ENCODE measurements at places on chromosomes 16 and 17.

- DNase-seq, result no peak
These were observed 38.0 kb downstream of the ABCA6 start for GRCh38 chr17:69103557-69104233.

DNA sequence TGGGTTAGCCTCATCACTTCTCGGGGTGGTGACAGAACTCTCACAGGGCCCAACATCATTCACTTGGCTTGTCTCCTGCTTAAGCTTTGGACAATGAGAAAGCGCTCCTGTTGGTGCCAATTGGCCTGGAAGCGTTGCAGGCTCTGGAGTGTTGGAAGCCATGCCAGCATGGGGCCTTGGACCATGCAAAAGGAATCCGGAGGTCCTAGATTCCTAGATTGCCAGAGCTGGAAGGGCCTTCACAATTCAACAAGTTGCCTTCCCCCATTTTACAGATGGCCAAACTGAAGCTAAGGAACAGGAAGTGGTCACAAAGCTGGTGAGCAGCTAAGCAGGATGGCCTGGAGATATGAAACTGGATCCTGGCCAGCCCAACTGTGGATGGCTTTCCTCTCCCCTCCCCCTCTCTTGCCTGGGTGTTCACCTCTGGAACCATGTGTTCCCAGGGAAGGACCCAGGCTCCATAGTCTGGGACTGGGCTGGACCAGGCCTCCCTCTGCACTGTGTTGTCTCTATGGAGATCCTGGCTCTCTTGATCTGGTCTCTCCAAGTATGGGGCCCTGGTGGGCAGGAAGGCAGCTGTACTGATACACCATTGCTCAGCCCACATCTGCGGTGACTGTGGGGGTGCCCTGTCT, 6.0 kb upstream of the IGFBP4 start:
- no peak for DNase-seq

DNA sequence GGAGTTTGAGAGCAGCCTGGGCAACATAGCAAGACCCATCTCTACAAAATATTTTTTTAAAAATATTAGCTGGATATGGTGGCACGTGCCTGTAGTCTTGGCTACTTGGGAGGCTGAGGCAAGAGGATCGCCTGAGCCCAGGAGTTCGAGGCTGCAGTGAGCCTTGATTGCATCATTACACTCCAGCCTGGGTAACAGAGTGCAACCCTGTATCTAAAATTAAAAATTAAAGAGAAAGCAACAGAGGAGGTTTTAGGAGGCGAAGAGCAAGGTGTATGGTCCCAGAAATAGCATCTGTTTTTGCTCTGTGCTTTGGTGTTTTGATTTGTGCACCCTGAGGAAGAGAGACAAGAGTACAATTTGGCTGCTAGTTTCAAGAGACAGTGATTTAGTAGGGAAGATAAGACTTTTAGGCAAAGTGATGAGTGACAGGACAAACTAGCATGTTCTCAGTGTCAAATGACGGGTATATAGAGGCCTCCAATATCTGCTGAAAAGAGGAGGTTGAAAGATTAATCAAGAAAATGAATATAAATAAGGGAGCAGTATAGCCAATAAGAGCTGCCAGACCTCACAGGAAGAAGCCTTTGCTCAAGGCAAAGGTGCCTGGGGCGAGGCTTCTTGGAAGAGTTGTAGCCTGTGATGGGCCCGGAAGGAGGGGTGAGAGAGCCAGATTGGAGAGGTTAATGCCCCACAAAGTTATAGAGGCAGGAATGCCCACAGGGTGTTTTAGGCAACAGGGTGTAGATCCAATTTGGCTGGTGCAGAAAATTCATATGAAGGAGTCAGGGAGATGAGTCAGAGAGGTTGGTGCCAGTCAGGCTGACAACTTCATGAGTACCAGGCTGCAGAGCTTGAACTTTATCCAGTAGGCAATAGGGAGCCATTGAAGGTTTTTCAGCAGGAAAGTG, 11.4 kb downstream of the HLF start:
- no peak for DNase-seq

- DNase-seq, result no peak
These were observed 16.3 kb downstream of the ENPP7 start for GRCh38 chr17:79746889-79747507.

GRCh38 chr16:12439399-12440227, 364.1 kb downstream of the CPPED1 start:
- DNase-seq, result no peak

DNA sequence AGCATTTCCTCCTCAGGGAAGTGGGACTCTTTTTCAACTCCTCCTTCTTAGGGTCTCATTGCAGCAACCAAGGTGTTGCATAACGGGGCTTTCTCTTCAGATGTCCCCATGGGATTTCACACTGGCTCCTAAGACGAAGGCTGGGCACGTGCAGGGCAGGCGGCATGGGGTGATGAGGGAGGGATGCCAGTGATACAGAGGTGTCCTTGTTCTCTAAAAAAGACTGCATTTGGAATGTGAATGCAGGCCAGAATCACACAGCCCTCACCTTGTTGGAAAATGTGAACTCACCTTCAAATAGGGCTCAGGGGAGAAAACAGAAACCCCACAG, 105.6 kb downstream of the XYLT1 start:
- no peak for DNase-seq

GRCh38 chr17:39929646-39930407, 2.3 kb downstream of the LRRC3C start:
- no peak for DNase-seq

DNA sequence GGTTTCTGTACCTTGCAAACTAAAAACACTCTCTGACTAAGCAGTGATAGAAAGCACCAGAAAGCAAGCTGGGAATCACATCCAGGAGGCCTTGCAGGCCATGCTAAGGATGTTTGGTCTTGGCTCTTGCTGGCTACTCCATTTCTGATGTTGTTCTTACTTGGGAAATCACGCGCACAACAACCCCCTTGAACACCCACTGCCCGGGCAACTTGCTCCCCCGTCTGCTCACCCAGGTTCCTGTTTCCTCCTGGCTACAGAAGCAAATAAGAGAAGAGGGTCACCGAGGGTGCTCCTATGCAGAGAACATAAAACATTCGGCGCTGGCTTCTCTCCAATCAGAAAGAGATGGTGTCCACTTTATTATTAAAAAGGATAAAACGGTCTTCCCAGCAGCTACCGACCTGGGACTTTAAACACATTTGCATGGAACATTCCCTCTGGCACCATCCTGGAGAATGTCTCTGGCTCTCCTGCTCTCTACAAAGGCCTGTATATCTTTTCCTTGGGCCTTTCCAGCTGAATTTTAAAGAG, 271.2 kb upstream of the RPL38 start:
- no peak for DNase-seq

- DNase-seq, result no peak
These were observed 12.4 kb downstream of the TMEM94 start for GRCh38 chr17:75468779-75469373.

DNA sequence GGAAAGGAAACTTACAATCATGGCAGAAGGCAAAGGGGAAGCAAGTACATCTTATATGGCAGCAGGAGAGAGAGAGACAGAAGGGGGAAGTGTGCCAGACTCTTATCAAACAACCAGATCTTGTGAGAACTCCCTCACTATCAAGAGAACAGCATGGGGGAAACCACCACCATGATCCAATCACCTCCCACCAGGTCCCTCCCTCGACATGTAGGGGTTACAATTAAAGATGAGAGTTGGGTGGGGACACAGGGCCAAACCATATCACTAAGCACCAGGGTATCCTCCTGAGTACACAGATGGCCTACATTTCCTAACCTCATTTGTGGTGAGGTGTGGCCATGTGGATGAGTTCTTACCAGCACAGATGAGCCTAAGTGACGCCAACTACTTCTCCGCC, 348.6 kb upstream of the ZFHX3 start:
- DNase-seq, result no peak

DNA sequence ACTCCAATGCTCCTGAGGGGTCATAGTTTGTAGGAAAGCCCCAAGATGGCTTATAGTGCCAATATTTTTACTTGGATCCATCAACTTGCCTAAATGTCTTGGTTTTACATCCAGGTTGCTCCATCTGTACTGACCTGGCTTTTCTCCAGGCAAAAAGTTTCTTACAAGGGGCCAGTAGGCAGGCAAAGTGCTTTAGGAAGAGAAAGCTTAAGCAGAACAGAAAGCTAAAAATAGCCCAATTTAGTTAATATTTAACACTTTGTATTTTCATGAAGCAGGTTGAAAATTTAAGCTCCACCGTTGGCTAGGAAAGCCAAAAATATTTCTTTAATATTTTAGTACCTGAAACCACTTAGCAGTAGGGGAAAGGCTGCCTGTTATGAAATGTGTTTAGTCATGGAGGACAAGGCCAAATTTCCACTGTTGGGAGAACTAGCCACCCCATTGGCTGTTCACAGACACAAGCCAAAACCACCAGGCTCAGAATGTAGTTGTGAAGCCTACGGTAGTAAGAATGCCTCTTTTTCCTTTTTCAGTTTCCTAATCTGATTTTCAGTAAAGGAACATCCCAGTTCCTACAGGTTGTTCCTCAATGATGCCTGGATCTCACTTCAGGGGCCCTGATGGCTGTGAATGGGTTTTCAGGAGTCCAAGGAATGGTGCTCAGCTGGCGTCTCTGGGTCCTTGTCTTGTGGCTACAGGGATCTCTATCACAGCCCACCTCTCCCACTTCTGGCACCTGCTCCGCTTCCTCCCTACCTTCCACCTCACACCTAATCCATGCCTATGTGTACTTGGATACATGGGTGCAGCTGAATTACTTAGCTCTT, 324.8 kb downstream of the PMP22 start:
- DNase-seq, result no peak

- DNase-seq, result no peak
These were observed 188.8 kb upstream of the FOXF1 start for GRCh38 chr16:86321491-86321890.

GRCh38 chr16:57071831-57072582, 20.4 kb upstream of the CPNE2 start:
- DNase-seq, result no peak

DNA sequence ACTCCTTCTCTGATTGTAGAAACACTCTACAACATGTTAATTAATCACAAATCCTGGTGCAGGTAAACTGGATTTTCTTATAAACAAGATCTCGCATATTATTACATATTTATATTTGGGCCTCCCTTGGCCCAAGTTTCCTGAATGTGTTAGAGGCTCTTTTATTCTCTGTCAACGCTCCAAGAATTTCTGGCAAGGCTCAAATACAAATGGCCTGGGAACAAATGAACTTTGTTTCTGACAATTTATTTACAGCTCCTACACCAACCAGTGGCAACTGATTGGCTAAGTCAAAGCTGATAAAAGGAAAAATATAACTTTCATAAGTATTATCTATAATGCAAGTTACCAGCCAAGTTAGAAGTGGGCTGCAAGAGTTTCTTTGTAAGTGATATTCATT, 64.9 kb upstream of the CORO6 start:
- DNase-seq, result no peak

DNA sequence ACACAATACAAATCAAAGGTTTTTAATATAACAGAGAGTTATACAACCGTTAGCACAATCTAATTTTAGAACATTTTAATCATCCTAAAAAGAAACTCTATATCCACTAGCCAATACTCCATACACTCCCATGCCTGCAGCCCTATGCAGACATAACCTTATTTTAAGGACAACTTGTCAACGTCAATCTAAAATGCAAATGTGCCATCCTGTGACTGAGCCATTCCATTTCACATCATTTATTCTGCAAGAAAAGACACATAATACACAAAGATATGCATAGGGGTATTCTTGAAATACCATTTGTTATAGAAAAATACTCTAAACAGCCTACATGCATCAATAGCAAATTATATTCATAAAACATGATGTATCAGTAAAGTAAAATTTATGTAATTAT, 106.7 kb downstream of the CEP112 start:
- no peak for DNase-seq

DNA sequence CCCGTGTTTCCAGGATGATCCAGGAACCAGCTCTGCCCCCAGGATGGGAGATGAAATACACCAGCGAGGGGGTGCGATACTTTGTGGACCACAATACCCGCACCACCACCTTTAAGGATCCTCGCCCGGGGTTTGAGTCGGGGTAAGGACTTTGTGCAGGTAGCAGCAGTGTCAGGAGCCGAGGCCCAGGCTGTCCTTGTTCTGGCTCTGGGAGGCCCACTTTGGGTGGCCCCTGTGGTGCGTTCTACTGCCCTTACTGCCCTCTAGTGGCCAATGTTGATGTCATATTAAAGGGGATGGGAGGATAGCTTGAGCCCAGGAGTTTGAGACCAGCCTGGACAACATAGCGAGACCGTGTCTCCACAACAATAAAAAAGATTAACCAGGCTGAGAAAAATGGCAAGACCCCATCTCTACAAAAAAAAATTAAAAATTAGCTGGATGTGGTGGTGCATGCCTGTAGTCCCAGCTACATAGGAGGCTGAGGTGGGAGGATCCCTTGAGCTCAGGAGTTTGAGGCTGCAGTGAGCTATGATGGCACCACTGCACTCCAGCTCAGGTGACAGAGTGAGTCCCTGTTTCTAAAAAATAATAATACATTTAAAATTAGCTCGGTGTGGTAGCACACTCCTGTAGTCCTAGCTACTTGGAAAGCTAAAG, 20.9 kb upstream of the CLEC18A start:
- DNase-seq, result no peak

GRCh38 chr17:28738680-28739384, 5.0 kb upstream of the TRAF4 start:
- DNase-seq, result no peak

DNA sequence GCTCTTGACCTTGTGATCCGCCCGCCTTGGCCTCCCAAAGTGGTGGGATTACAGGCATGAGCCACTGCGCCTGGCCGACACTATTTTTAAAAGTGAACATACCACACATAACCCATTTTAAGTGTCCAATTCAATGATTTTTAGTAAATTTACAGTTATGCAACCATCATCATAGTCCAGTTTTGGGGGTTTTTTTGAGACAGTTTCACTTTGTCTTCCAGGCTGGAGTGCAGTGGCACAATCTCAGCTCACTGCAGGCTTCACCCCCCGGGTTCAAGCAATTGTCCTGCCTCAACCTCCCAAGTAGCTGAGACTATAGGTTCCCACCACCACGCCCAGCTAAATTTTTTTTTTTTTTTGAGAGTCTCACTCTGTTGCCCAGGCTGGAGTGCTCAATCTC, 3.1 kb upstream of the EPOP start:
- DNase-seq, result no peak

DNA sequence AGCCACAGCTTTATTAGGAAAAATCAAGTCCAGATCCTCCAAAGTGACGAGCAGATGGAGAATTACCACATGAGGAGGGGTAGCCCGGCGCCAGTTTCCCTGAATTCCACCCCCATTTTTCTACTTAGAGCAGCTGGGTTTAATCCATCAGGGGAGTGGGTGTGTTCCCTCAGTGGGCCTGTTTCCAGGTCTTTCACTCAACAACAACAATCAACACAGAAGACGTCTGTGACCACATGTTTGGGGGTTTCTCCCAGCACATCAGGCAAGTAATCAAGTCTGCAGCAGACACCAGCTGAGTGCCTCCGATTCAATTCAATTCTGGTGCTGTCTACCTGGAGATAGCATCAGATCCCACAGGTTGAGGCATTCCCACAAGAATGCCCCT, 6.8 kb downstream of the SLC6A2 start:
- no peak for DNase-seq

GRCh38 chr17:55683550-55684315, 38.9 kb downstream of the TMEM100 start:
- DNase-seq, result no peak

Data from RWPE2 (cell line).